ENCODE measurements at places on chromosomes 5 and 9. TPM values are rescaled to one million over a fixed set of nuclear protein-coding genes. Genes with fewer than 3 reads are reported as not detected.

DNA sequence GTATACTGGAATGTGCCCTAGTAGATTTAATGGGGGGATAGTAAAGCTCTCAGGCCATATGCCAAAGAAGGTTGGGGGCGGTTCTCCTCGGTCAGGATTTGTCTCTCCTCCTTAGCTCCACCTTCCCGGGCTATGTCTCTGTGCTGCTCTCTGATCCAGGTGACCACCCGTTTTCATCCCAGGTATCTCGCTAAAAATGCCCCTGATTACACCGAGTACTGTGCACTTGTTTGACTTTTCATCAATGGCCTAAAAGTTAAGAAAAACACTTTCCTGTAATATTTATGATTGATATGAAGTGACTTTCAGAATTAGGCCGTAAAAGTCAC lies 724 bp downstream of the NDUFS6 start:
- DNase-seq: no peak

Gene LURAP1L
- total RNA-seq: not detected

Gene SEC24A
- 20.8 TPM for total RNA-seq

DNA sequence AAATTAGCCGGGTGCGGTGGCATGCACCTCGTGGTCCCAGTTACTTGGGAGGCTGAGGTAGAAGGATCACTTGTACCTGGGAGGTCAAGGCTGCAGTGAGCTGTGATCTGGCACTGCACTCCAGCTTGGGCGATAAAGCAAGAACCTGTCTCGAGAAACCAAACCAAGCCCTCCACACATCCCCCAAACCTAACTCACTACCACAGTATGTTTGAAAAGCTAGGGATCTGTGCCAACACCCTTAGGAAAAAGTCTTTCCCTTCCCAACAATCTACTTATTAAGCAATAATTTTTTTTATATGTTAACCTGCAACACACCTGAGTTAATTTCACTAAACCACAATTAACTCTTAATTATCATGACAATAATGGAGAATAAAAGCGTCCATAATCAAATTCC lies 2.2 kb downstream of the UBTD2 start:
- DNase-seq: no peak

Gene FREM1
- not detected for total RNA-seq

- no peak for DNase-seq
Observed at GRCh38 chr5:181051841-181052671, 12.0 kb downstream of the BTNL9 start.

Gene PCDHB13
- not detected for total RNA-seq

Gene SLC27A6
- not detected for total RNA-seq

Gene BDP1
- total RNA-seq: 36.6 TPM

- DNase-seq: no peak
Observed at GRCh38 chr9:109251080-109251775, 69.6 kb downstream of the EPB41L4B start.

GRCh38 chr9:71001780-71002386 lies 119.5 kb downstream of the TRPM3 start:
- DNase-seq: peak; percentile 26

Gene PDZD2
- not detected for total RNA-seq

- DNase-seq: no peak
Observed at GRCh38 chr5:144139586-144139985, 30.9 kb downstream of the YIPF5 start.

Gene GPX3
- total RNA-seq: not detected

Gene SLC34A3
- not detected for total RNA-seq
